Kidney (tissue), 22 donors: ENCODE measurements at places on chromosomes 5 and 9.
A peak's percentile ranks its signal among the peaks of the same experiment; 100 is the strongest.

DNA sequence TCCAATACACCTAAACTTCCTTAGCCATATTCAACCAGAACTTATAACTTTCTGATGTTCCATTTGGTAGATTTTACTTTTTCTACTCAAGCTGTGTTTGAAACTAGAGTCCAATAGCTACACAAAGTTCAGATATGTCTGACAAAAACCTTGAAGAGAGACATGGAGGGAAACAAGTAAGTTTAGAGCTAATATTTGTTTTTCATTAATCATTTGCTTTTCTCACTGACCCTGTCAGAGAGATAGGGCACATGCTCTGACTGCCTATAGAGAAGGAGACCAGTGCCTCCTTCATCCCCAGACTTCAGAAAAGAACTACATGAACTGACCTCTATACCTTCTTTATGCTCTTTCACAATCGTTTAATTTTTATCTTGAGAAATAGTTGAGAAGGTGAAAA lies 157.0 kb upstream of the PPP1R2B start:
- no peak for DNase-seq
- H3K4me3 ChIP-seq: no peak overlapping the region
- no peak overlapping the region for H3K27ac ChIP-seq

DNA sequence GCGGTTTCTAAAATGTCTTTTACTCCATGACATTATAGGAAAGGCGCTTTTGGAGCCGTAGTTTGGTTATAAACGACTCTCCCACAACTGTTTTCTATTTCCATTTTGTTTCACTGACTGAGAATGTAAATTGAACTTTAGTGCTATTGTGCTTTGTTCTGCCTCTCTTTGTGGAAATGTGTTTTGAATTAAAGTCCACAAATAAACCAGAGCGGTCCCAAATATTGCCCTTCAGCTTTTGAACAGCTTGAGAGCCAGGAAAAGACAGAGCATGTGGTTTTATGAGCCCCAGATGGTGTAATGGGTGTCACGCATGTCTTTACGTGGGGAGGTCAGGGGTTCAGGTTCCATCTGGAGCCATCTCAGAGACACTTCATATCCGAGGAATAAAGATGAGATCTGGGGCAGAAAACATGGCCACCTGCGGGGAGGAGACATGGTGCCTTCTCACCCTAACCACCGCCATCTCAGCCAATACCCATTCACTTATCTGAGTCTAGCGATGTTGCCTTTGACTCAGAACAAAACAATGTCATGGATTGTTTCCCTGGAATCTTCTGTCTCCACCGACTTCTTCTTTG lies 42.5 kb upstream of the ROR2 start:
- no peaks in the 10 kb centered on the region for H3K27me3 ChIP-seq
- no peaks in the 10 kb centered on the region for H3K4me1 ChIP-seq
- no peak for DNase-seq
- no peak overlapping the region for H3K27ac ChIP-seq
- H3K4me3 ChIP-seq: no peak overlapping the region
- H3K36me3 ChIP-seq: no peaks in the 10 kb centered on the region

GRCh38 chr5:78467752-78468357 lies 107.4 kb downstream of the SCAMP1 start:
- H3K27ac ChIP-seq: no peak overlapping the region
- no peaks in the 10 kb centered on the region for H3K36me3 ChIP-seq
- no peaks in the 10 kb centered on the region for H3K27me3 ChIP-seq
- no peak for DNase-seq
- H3K4me1 ChIP-seq: no peaks in the 10 kb centered on the region
- no peak overlapping the region for H3K4me3 ChIP-seq

DNA sequence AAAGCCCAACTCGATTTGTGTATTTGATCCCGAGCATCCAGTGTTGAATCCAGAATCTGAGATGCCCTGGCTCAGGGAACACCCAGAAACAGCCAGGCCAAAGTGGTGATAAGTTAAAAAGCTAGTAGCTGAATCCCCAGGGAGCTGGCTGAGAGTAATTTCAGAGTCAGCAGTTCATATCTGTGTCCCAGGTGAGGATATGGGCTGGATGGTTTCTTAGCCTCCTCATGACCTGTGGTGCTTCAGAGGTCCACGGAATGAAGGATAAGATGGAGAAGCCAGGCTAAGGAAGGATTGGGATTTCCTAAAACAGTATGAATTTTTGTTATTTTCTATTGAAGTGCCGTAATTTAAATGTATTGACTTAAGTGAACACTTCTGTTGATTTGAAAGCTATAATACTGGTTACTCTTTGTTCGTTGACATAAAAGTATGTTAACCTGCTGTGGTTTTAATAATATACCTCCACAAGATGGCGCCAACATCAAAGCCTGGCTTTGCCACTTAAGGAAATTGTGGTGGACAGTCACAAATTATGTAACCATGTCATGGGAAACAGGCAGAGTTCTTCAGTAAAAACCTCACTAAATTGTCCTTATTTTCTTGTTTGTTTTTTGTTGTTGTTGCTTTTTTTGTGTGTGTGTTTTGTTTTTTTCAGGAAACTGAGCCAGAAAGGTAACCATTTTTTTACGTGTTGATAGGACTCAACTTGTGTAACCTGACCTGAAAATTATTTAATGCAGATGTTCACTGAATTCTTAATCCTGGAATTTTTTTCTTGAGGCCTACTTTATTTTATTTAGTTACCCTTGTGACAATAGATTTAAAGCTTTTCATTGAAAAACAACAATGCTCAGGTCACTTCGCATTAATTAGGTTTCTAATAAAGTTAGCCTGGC lies 11.4 kb downstream of the MTAP start:
- H3K36me3 ChIP-seq: peaks cover 5% of the 10 kb centered on the region
- DNase-seq: peak; percentile 88
- H3K4me1 ChIP-seq: no peaks in the 10 kb centered on the region
- H3K27me3 ChIP-seq: no peaks in the 10 kb centered on the region
- no peak overlapping the region for H3K4me3 ChIP-seq

DNA sequence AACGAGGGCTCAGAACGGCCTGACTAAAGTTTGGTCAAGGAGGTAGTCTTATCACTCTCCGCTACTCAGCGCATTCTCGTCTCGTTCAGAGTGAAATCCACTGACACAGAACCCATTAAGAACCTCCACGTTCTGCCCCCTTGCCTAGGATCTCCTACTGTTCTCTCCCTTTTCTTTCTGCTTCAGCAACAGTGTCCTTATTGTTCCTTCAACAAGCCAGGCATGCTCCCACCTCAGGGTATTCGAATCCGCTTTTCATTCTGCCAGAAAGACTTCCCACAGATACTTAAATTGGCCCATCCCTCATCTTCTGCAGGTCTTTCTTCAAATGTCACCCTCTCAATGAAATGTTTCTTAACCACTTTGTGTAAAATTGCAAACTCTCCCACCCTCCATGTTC lies 4.3 kb upstream of the ZNF354C start:
- no peaks in the 10 kb centered on the region for H3K27me3 ChIP-seq
- H3K27ac ChIP-seq: no peak overlapping the region
- no peak for DNase-seq
- no peaks in the 10 kb centered on the region for H3K4me1 ChIP-seq
- no peaks in the 10 kb centered on the region for H3K36me3 ChIP-seq
- H3K4me3 ChIP-seq: no peak overlapping the region

DNA sequence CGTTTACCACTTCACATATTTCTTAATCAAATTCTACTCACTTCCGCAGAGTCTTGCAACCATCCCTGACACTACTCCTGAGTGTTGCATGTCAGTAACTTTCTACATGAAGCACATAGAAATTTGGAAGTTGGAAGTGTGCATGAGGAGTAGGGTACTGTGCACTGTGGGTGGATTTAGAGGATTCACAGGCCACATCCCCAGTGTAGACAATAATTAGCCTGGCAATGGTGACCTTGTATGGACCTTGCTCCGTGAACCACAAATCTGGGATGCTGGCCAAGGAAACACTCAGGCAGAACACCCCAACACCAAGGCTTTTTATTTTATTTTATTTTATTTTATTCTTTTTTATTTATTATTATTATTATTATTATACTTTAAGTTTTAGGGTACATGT lies 25.5 kb downstream of the CTSL start:
- DNase-seq: no peak
- peaks cover 2% of the 10 kb centered on the region for H3K4me1 ChIP-seq
- no peaks in the 10 kb centered on the region for H3K36me3 ChIP-seq
- no peaks in the 10 kb centered on the region for H3K27me3 ChIP-seq
- H3K4me3 ChIP-seq: no peak overlapping the region
- H3K27ac ChIP-seq: no peak overlapping the region

DNA sequence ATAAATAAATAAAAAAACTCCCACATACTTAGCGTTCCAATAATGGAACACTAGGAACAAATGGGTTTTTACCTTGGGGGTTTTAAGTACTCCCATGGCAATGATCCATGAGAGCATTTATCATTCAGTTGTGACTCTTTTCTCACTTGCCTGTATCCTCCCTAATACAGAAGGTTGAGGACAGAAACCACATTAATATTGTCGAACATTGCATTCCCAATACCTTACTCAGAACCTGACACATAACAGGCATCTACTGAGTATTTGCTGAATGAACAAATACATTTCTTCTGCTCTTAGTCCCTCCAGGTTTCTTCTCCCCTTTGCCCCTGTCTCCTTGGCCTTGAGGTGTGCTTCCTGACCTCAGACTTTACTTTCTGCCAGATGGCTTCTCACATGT lies 175.9 kb downstream of the CEMIP2 start:
- DNase-seq: no peak
- H3K4me1 ChIP-seq: no peaks in the 10 kb centered on the region
- no peaks in the 10 kb centered on the region for H3K27me3 ChIP-seq
- H3K27ac ChIP-seq: no peak overlapping the region

DNA sequence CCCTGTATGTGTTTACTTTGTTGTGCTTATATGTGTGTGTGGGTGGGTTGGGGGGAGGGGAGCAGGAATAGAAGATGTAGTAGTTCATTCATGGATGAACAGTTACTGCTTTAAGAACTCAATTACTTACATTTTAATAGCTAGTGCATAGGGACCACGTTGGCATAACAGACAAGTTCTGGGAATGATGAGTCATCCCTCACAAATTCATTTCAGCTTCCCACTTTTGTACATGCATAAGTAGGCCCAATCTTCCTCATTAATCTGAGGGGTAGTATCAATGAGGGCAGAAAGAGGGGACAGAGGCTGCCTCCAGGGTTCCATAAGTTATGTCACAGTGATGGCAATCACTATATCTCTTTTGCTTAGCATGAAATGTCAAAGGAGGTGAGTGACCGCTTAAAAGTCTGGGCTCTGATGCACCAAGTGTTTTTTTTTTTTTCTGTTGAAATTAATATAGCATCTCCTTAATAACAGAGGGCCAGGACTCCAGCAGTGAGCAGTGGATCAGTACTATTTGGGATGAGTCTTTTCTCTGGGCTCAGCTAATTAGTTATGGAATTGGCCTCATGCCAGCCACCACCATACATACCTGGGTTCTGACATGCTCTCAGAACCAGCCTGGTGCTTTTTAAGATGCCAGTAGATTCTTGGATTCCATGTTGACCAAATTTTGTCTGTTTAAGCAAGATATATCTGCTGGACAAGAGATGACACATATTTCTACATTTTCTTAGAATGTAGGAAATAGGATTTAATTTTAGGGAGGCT lies 37.1 kb downstream of the PRDM6 start:
- H3K27me3 ChIP-seq: no peaks in the 10 kb centered on the region
- no peak for DNase-seq
- H3K36me3 ChIP-seq: no peaks in the 10 kb centered on the region
- no peaks in the 10 kb centered on the region for H3K4me1 ChIP-seq
- H3K4me3 ChIP-seq: no peak overlapping the region

DNA sequence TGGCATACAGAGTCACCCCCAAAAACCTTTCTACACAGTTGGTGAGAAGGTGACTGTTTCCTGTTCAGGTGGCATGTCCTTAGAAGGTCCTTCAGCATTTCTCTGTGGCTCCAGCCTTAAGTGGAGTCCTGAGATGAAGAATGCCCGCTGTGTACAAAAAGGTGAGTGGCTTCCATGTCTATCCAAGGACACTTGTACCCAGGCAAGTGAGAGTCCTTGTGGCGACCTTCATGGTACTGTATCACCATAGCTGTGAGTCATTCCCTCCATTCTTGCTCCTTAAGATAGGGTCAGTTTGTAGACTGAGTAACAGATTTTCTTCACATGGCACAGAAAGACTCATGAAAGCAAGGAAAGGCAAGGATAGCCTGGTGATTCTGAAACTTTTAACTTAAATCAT lies 63.1 kb downstream of the C7 start:
- no peaks in the 10 kb centered on the region for H3K36me3 ChIP-seq
- no peaks in the 10 kb centered on the region for H3K27me3 ChIP-seq
- no peak overlapping the region for H3K27ac ChIP-seq
- H3K4me1 ChIP-seq: no peaks in the 10 kb centered on the region

DNA sequence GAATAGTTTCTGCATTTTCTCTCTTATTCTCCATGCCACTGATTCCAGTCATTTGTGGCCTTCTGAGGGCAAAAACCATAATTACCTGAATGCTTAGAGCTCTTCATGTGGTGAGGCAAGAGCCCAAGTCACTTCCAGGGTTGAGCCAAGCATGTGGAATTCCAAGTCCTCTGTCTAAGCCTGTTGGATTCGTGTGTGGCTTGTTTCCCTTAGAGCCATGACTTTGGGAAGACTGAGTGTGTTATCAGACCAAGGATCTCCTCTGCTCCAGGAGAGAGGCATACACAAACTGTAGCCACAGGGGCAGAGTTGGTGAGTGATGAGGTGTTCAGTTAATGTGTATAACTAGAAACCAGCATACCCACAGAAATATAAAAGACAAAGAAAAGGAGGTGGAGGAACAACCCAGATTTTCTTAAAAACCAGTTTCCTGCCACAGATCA lies 27.1 kb downstream of the SLC22A5 start:
- H3K36me3 ChIP-seq: peaks cover 5% of the 10 kb centered on the region
- no peak overlapping the region for H3K27ac ChIP-seq
- DNase-seq: no peak
- H3K4me3 ChIP-seq: no peak overlapping the region
- no peaks in the 10 kb centered on the region for H3K4me1 ChIP-seq

- no peaks in the 10 kb centered on the region for H3K27me3 ChIP-seq
- no peak overlapping the region for H3K4me3 ChIP-seq
- no peak overlapping the region for H3K27ac ChIP-seq
- H3K36me3 ChIP-seq: no peaks in the 10 kb centered on the region
Observed at GRCh38 chr9:126799034-126799433, 5.8 kb upstream of the ZBTB43 start.

- peak overlapping the region; percentile 37 for H3K27ac ChIP-seq
- peaks cover 41% of the 10 kb centered on the region for H3K36me3 ChIP-seq
- H3K27me3 ChIP-seq: no peaks in the 10 kb centered on the region
- no peak for DNase-seq
Observed at GRCh38 chr5:151039665-151040064, 19.3 kb downstream of the GPX3 start.

- no peaks in the 10 kb centered on the region for H3K27me3 ChIP-seq
- H3K4me3 ChIP-seq: no peak overlapping the region
- DNase-seq: no peak
- no peaks in the 10 kb centered on the region for H3K4me1 ChIP-seq
- no peak overlapping the region for H3K27ac ChIP-seq
Observed at GRCh38 chr5:17014686-17015085, 78.6 kb upstream of the MYO10 start.

DNA sequence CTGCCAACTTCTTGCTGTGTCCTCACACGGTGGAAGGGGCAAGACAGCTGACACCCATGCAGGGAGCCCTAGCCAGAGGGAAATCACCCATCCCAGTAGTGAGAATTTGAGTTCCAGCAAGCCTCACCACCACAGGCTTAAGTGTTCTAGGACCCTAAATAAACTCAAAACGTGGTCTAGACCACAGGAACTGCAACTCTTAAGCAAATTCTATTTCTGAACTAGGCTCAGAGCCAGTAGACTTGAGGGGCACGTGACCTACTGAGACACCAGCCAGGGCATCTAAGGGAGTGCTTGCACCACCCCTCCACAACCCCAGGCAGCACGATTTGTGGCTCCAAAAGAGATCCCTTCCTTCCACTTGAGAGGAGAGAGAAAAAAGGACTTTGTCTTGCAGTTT lies 96.0 kb upstream of the PHF24 start:
- H3K4me1 ChIP-seq: no peaks in the 10 kb centered on the region
- H3K27me3 ChIP-seq: no peaks in the 10 kb centered on the region
- DNase-seq: no peak
- H3K27ac ChIP-seq: no peak overlapping the region
